ENCODE measurements at places on chromosomes 5 and 9.

DNA sequence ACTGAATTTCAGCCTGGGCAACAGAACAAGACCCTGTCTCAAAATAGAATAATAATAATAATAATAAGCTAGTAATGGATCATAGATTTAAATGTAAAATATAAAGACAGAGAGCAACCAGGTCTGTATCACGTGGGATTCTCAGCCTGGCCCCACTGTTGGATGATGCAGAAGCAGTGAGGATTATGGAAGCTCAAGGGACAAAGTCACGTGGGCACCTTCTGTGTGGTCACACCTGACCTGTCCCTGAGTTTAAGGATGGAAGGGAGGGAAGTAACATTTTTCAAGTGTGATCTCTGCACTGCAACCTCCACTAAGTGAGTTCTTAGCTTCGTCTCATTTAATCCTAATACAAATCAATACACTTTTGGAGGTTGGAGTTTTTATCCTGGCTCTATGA, 212.5 kb upstream of the IER5L start:
- no peak for DNase-seq

DNA sequence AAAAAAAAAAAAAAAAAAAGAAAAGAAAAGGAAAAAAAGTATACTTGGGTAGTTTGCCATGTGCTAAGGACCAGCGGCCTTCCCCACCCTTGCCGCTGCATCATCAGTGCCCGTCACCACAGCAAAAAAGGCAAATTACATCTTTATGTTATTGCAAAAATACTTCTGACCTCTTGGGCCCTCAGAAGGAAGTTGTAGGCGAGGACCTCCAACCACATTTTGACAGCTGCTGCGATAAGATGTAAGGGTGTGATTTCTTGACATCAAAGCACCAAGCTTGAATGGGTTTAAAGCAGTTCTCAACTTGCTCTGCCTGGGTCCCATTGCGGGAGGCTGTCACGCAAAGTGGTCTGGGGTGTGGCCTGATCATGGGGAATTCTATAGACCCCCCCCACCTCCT, 39.2 kb downstream of the DMRT1 start:
- DNase-seq: no peak

DNA sequence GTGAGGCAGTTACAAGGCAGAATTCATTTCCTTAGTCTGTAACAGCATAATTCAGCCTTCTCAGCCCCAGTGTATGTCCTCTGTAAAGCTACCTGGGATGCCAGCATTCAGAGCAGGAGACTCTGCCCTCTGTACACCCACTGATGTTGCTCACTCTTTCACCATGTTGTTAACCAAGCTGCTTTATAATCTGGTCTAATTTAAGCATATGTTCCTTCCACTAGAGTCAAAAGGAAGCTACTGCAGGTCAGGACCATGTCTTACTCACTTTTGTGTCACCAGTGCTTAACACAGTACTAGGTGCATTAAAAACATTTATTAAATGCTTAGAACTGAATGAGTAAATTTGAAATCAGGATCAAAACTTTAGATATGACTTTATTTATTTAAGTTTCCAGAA, 185.6 kb downstream of the FBXL17 start:
- no peak for DNase-seq

GRCh38 chr5:170631466-170632195, 127.8 kb downstream of the KCNIP1 start:
- DNase-seq: no peak

DNA sequence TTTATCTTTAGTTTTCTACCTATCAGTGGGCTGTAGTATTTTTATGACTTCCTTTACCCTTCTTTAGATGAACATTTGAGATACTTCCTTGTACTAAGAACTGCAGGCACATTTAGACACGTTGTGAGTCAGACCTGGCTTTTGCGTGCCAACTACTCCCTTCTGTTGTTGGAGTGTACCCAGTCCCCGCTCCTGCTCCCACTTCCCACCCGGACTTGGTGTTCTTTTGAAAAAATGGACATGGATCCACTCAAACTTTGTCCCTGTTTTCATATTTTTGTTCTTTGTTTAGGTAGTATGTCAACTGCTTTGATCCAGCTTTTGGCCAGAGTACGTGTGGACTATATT, 60.7 kb downstream of the PARP8 start:
- peak; percentile 56 for DNase-seq

DNA sequence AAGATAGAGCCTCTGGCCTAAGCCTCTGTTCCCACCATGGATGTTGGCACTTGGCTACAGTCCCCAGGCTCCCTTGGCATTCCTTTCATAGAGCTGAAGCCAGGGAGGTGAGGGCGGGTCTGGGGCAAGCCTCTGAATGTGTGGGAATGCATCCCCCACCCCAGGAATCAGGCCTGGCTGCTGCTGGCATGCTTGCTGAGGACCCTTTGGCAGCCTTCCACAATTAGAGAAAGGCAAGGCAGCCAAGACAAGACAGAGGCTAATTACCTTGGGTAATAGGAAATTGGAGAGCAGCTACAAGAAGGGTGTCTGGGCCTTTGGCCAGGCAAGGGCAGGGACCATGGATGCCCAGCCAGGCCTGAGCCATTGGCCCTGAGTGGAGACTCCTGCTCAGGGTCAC, 204.4 kb upstream of the TRIM32 start:
- DNase-seq: no peak

GRCh38 chr5:83919071-83920041, 198.7 kb upstream of the HAPLN1 start:
- no peak for DNase-seq

Data from CD4-positive, alpha-beta T cell treated with Interleukin-17A for 4 hours (primary cell).